ELF-1 (cell line): ENCODE measurements at places on chromosomes 3 and 15.

GRCh38 chr3:42999632-43000031 is 20.5 kb downstream of the GASK1A start:
- DNase-seq = no peak

DNA sequence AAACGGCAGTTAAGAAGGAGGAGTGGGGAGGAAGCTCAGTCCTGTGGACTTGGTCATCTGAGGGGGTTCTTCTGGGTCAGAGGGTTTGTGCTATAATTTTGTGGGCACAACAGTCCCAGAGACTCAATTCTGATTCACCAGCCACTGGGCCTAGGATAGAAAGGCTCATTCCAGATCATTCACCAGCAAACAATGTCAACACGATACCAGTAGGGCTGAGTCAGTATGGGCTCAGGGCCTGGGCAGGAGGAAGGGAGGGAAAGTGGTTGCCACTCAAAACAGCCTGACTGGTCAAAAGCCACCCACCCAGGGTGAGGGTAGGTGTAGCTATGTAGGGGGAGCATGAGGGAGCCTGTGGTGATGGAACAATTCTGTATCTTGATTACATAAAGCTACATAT is 86.9 kb upstream of the MEX3B start:
- no peak for DNase-seq

GRCh38 chr3:179236669-179237301 is 14.1 kb downstream of the KCNMB3 start:
- DNase-seq = no peak

DNA sequence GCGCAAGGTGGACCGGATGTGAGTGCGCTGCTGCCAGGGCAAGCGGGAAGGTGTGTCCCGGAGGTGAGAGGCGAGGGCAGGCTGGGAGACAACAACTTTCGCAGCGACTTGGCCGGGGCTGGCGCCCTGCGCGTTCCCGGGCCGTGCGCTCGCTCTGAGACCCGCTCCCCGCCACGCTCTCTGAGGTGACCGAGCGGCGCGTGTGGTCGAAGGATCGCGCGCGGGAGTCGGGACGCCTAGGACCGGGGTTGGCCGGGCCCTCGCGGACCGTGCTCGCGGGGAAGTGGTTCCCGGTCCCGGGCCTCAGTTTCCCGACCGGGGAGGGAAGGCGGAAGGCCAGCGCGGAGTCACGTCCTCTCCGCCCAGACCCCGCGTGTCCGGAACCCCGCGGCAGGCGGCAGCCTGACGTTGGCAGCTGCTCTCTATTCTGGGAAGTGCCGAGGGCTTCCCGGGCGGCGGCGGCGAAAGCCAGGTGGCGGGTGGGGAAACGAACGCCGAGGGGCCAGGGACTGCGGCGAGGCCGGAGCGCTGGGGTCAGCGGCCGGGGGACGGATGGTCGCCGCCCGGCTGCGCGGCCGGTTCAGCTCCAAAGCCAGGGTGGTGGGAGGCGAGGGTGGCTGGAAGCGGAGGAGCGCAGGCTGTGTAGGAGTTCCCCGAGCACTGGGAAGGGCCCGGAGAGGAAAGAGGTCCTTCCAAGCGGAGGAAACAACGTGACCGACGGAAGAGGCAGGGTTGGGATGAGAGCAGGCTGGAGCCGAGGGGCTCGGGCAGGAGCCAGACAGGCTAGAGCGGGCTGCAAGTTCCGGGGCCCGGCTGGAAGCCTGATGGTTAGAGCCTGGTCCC is 1.0 kb upstream of the IGF2BP2 start:
- peak; percentile 68 for DNase-seq

DNA sequence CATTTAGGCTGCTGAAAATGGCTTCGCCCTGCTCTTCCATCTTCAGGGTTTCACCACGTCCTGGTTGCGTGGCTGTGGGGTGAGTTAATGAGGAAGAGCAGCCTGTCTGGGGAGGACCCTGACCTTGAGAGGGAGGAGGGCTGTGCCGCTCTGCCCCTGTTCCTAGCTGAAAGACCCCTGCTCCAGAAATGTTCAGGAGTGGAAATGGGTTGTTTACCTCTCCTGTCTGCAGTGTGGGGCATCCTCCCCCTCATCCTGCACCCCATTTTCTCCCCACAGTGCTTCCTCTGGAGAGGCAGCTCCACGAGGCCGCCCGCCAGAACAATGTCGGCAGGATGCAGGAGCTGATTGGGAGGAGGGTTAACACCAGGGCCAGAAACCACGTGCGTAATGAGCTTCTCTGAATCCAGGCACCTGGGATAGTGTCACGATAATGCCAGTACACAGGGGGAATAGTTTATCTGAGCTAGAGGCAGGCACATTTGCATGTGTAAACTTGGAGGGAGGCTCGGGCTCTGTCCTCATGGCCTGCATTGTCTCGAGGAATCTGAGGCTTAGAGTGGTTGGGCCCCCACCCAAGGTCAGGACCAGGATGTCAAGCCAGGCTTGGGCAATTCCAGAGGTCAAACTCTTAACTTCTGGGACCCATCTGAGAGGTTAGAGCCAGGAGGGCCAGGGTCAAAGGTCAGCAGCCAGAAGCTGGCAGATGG is 4.0 kb downstream of the ANKDD1A start:
- DNase-seq = peak; percentile 40

- DNase-seq = peak; percentile 83
These were observed 132.1 kb downstream of the DOCK3 start for GRCh38 chr3:50806806-50807205.

DNA sequence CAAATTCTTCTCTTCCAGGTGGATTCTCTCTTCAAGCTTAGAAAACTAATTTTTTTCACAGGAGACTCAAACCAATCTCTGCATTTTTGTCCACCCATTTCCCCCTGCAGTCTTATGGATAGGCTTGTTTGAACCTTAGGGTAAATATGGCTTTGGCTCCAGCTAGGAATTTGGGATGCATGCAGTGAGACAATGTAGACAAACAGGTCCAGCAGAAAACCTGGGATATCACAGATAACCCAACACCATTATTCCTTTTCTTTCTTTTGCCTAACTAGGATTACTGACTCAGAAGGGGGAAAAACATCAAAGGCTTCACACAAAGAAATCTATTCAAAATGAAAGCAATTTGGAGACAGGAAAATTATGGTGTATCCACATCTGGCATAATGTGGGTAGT is 11.2 kb upstream of the SEMA5B start:
- DNase-seq = no peak

GRCh38 chr3:65334045-65334665 is 646.4 kb upstream of the ADAMTS9 start:
- peak; percentile 7 for DNase-seq

DNA sequence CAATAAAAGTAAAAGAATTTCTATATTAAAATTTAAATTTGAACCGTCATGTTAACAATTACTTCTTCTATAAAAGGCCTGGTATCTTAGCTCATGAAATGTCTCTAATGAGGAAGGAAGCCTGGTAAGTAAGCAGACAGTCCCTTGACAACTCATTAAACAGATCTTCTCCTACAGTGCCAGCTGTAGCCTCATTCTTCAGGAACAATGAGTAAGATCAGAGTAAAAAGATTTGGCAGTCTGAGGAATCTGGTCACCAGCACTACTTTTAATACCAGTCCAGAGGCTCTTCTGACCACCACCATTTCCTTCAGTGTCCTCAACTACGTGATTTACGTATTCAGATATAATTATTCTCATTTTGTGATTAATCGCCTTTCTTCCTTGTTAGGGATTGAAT is 955.0 kb upstream of the ALCAM start:
- DNase-seq = no peak

DNA sequence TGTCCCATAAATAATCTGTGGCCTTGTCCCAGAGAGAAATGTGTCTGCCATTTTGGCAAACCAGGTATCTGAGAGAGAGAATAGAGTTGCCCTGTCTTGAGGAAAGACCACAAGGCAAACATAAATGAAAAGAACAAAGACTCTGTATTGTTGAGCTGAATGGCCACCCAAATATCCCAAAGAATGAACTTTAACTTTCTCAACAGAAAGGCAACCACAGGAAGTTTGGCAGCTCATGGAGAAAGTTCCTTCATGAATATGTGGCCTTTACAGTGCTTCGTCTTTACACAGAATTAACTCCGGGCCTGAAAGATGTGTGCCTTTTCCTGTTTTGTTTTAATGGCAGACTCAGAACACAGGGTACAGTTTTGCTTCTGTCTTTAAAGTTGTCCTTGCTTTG is 41.4 kb upstream of the THBS1 start:
- DNase-seq = no peak

GRCh38 chr3:42061713-42062380 is 29.3 kb upstream of the TRAK1 start:
- peak; percentile 85 for DNase-seq

DNA sequence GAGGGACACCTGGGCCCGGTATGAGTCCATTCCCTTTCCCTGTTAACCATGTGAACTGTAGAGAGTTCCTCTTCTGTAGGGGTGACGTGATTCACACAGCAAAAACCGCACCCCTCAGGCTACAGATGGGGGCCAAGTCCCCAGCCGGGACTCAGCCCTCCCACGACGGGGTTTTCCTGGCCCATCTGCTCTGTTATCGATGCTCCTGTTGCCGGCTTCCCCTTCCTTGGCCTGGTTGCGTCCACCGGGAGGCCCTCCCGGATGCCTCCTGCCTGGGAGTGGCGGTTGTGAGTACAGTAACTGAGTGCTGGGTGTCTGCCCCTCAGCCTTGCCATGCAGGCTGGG is 817 bp upstream of the PLXNA1 start:
- DNase-seq = no peak

DNA sequence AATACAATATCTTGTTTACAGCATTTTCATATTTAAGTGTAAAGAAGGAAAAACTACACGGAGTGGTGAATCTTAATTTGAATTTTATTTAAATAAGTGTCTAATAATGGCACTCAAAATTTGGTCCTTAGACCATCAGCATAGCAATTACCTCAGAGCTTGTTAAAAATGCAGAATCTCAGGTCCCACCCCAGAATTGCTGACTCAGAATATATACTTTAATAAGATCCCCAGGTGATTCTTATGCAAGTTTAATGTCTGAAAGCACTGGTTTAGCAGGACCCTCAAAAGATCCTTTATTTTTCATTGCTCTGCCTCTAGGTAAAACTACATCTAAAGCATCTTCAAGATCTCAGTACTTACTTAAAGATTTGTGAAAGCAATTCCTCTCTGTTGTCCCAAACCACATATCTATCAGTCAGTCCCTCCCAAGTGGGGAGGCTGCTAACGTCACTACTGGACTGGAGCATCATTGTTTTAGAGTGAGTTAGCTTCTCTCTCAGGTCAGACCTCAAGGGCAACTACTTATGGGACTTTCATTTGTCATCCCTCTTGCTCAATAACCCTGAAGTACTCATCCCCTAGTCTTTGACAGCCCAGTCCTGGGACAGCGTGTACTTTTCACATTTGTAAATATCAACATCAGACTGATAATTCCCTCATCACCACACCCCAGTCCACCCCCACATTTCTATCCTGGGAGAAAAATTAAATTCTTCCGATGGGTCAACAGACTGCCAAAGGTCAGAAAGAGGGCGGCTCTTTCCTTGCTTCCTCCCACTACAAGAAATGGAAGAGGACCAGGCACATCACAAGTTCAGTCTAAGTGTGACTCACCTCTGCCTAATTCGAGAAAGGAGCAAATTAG is 76.7 kb downstream of the CBLB start:
- DNase-seq = no peak

- DNase-seq = no peak
These were observed 1.6 kb downstream of the CDV3 start for GRCh38 chr3:133575086-133575485.
